ENCODE measurements at places on chromosomes 7 and 10.

GRCh38 chr7:105014693-105015389, 836 bp downstream of the KMT2E start:
- DNase-seq, result peak; percentile 44

- no peak for DNase-seq
These were observed 26.0 kb upstream of the ITGA8 start for GRCh38 chr10:15745751-15746150.

DNA sequence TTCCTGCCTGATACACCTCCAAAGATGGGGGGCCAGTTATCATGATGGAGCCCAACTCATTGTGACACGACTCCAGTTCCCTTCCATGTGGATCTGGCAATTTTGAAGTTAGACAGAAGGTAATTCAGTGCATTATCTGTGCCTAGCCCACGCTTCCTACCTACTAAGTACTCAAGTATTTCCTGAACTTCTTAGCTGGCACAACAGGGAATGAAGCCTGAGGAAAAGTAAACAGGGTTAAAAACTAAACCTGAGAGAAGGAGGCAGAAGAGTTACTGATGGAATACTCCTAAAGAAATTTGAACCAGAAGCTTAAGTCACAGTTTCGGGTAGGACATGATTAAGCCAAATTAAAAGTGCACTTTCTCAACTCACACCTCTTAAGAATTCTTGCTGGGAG, 1.1 kb upstream of the SEC31B start:
- DNase-seq, result no peak

- no peak for DNase-seq
These were observed 24.3 kb downstream of the GRK5 start for GRCh38 chr10:119231654-119232053.

- DNase-seq, result no peak
These were observed 620.6 kb upstream of the ANKRD30A start for GRCh38 chr10:36504758-36505157.

- peak; percentile 95 for DNase-seq
These were observed at the start of the genes PDZD7 and SFXN3 for GRCh38 chr10:101031128-101031795. TSS of gene PDZD7 (minus strand) at chr10:101031129. CDS start at chr10:101030219, 910 bp downstream. TSS of gene SFXN3 (plus strand) at chr10:101031234. CDS start at chr10:101034695, 3,461 bp downstream.

GRCh38 chr10:122097935-122098334, 109.0 kb downstream of the TACC2 start:
- DNase-seq, result no peak

DNA sequence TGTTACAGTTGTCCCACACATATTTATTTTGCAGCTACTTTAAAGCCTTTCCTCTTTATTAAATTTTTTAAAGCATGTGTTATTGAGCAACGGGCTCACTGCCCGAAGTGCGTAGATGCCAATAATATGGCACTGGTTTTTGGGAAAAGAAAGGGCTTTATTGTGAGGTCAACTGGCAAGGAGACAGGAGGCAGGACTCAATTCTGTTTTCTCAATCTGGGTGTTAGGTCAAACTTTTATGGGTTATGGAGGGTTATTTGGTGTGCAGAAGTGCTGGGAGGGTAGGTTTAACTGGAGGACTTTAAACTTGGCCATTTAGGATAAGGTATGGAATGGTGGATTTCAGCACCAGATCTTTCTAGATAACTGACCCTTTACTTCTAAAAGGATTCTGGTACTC, 183.6 kb downstream of the LRRC4 start:
- DNase-seq, result no peak

GRCh38 chr7:139750459-139751095, 27.2 kb downstream of the HIPK2 start:
- DNase-seq, result no peak

- DNase-seq, result peak; percentile 5
These were observed 8.2 kb upstream of the STARD3NL start for GRCh38 chr7:38169847-38170246.

GRCh38 chr10:49295297-49295696, 3.7 kb upstream of the C10orf71 start:
- DNase-seq, result no peak

DNA sequence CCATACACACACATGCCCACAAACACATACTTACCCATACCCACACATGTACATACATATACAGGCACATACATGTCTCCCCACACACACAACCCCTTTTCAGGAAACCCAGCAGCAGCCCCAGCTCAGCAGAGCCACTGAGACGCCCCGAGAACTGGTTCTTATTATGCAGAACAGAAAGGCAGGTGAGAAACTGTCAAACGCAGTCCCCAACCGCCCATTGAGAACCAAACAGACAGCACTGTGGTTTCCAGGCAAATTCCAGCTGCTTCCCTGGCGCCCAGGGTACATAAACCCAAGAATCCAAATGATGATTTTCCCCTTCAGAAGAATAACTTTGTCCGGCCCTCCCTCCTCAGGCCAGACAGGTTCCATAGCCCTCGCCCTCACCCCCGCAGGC, 366.6 kb upstream of the ZMIZ1 start:
- DNase-seq, result no peak

DNA sequence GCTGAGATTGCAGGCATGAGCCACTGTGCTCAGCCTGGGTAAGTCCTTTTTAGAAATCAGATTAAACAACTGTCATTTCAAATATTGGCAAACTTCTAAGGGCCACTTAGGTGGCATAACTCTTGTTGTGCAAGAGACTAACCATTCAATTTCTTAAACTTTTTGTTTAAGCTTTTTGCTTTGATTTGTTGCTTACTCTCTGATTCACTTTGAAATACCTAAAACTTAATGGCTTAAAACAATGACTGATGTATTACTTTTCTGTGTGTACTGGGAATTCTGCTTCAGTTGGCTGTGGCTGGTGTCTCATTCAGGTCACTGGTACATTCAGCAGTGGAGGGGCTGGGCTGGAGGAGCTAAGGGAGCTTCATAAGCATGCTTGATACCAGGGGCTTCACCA, 28.9 kb downstream of the ZNF25 start:
- no peak for DNase-seq

DNA sequence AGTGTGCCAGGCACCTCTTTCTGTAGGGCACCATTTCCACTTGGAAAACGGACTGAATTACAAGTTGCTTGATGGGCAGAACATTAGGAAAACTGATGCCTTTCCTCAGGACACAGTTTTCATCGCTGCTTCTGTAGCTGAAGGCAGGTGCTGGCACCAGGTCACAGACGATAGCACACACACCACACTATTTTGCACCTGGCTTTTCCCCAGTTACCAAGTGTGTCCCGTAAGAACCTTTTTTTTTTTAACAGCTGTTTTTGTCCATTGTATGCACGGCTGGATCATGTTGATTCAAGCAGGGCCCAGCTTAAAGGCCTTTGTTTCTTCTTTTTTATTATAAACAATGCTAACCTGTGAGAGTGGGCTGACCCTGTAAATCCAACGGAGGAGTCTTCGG, 1.3 kb upstream of the GET4 start:
- no peak for DNase-seq

GRCh38 chr10:4081685-4082111, 296.7 kb upstream of the KLF6 start:
- no peak for DNase-seq

- DNase-seq, result peak; percentile 39
These were observed 386 bp downstream of the ABHD11 start for GRCh38 chr7:73738220-73738611.

GRCh38 chr10:122147663-122148062, 123.4 kb upstream of the BTBD16 start:
- no peak for DNase-seq

DNA sequence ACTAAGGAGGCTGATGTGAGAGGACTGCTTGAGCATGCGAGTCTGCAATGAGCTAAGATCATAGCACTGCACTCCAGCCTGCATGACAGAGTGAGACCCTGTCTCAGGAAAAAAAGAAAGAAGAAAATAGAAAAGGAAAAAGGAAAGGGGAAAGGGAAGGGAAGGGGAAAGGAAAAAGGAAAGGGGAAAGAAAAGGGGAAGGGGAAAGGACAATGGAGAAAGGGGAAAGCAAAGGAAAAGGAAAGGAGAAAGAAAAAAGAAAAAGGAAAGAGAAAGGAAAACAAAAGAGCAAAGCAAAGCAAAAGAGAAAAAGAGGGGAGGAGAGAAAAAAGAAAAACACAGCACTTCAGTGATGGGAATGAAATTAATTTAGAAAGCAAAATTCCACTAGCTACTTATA, 179.3 kb downstream of the SRPK2 start:
- DNase-seq, result no peak

- DNase-seq, result no peak
These were observed 24.3 kb upstream of the ITGB8 start for GRCh38 chr7:20306180-20306946.

DNA sequence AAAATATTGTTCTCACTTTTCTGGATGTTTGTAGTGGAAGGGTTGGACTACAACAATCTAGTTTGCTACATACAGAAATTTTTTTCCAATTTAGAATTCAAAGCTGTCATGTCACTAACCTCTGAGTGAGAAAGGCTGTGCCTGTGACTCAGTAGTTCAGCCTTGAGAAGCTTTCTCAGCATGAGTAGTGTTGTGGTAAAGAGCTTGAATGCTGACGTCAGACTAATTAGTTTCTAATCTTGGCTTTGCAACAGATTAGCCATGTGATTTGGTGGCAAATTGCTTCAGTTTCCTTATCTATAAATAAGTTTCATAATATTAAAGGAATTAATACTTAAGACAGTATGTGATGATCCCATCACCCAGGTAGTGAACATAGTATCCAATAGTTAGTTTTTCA, 83.8 kb downstream of the ABCA13 start:
- no peak for DNase-seq

DNA sequence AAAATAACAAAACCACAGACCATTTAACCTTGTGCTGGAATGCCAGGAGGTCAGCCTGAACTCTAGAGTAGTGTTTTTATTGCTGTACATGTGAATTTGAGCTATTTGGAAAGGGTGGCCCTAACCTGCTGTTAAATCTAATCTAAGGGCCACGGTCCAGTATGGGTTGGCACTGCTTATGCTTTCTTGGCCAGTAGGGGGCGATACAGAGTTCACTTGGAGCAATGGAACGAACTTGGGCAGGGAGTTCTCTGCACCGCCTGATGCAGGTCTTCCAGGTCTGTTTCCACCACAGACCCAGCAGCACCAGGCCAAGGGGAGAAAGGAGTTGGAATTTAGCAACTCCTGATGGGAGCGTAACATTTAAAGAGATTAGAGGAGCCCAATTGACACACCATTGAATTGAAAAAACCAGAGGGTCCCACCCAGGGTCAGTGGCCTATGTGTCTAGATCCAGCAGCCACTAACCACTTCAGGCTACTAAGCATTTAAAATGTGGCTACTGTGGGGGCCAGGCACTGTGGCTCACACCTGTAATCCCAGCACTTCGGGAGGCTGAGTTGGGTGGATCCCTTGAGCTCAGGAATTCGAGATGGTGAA, 75.7 kb upstream of the EFCAB10 start:
- peak; percentile 58 for DNase-seq

DNA sequence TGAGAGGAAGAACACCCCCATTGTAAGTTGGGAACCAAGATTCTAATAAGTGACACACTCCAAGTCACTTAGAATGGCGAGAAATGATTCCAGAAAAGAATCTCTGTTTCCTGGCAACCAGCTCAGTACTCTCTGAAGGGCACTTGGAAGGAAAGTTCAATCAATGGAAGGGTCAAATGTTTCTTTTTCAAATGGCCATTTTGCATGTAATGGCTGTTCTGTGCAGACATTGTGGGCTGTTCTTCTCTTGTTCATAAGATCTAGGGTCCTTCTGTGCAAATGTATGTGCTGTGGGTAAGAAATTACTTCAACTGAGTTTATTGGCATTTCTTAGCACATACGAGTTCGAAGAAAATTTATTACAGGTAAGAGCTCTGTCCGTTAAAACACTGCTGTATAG, 145.3 kb downstream of the EVX1 start:
- no peak for DNase-seq

- DNase-seq, result no peak
These were observed 40.6 kb downstream of the CCDC172 start for GRCh38 chr10:116364868-116365267.

DNA sequence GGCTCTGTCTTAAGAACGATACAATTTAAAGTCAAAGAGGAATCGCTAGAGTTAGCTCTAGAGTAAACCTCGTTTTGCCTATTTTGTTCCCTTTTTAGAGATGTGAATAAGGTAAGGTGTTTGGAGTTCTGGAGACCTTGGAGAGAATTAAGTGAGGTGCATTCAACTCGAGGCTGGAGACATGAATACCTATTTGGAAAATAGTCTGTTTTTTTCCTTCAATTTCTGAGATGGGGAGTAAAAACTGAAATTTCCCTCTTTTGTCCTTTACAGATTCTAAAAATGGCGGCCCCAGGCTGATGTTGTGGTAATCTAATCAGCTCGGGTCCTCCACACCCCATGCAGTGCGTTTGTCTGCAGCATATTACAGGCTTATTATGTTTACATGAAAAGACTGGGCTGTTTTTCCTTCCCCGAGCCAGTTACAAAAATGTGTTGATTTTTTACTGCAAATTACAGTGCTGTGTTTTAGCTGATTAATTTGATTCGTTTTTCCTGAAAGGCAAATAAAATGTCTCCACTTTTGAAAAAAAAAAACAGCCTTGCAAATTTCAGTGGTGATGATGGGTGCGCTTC, 1.5 kb downstream of the KMT2E start:
- DNase-seq, result no peak

DNA sequence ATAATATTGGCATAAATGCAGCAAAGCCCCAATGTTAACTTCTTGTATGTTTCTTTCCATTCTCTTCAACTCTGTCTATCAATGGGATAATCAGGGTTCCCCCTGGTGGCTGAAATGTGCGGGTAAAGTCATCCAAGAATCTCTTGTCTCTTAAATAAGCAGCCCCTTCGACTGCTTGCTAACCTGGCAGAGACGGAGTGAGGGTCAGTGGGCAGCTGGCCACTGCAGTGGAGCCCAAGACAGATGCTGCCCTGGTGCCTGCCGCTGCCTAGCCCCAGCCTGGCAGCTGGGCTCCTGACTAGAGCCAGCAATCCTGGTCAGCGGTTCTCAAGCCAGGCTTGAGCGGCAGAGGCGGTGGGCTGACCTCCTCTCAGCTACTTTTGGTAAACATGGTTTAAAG, 248.9 kb downstream of the COBL start:
- DNase-seq, result peak; percentile 33

DNA sequence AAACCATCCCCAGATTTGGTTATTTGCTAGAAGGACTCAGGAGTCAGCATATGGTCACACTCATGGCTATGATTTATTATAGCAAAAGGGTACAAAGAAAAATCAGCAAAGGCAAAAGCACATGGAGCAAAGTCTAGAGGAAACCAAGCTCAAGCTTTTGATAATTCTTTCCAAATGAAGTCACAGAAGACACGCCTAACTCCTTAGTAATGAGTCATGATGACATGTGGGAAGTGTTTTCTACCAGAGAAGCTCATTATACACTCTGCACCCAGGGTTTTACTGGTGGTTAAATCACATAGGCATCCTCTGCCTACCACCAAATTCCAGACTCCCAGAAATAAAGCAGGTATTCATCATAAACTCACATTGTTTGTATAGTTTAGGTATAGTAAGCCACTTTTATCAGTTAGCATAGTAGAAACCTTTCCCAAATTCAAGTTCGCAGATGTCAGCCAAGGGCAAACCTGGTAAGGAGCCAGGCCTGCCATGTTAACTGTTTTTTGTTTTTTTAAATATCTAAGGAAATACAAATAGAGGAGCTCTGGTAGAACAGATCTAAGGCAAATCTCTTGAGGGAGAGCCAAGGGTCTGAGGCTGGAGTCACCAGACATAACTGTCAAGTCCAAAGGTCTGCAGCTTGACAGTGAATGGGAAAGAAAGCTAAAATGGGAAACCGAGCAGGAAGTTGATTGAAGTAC, 15.4 kb upstream of the HIBADH start:
- no peak for DNase-seq

GRCh38 chr7:120925392-120925791, 25.2 kb upstream of the ING3 start:
- no peak for DNase-seq

- no peak for DNase-seq
These were observed 93.4 kb upstream of the PDLIM1 start for GRCh38 chr10:95384011-95384704.

Measured in stimulated activated CD4-positive, alpha-beta T cell treated with anti-CD3 and anti-CD28 coated beads, Interleukin-4, amount 100 ng/mL, for 4 hours (primary cell).